Activated naive CD8-positive, alpha-beta T cell treated with anti-CD3 and anti-CD28 coated beads, Interleukin-2, amount 10 ng/mL, durations not matched to agents 7 days and 5 days (primary cell): ENCODE measurements at places on chromosomes 12 and 14. TPM values are rescaled to one million over a fixed set of nuclear protein-coding genes. Genes with fewer than 3 reads are reported as not detected.
A peak's percentile ranks its signal among the peaks of the same experiment; 100 is the strongest.

DNA sequence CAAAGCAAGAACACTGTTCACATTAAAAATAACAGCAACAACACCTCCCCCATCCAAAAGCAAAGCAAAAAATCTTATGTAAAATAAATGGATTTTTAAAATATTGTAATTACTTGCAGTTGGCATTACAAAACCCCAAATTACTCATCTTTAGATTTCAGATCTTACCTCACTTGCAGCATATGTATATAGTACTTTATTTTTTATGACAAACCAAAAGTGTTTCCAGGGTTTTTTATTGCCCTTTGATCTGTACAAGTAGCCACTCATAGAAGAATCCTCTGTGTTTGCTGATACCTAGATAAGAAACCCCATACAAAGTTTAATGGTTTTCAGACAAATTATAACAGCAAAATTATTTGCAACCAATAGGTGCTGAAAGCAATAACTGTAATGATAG lies 12.2 kb upstream of the NR2C1 start:
- DNase-seq: no peak

- no peak for DNase-seq
These were observed 48.7 kb downstream of the PLEKHG3 start for GRCh38 chr14:64752909-64753308.

Gene ADSS1
- 2.4 TPM for total RNA-seq

- no peak for DNase-seq
These were observed 4.5 kb upstream of the DHRS7 start for GRCh38 chr14:60169722-60170121.

Gene CMTM5
- total RNA-seq: not detected

- no peak for DNase-seq
These were observed 1048.5 kb downstream of the GALC start for GRCh38 chr14:86944434-86944833.

GRCh38 chr14:90518069-90518940 lies 121.5 kb downstream of the CALM1 start:
- no peak for DNase-seq

- DNase-seq: no peak
These were observed at the start of gene CLEC6A for GRCh38 chr12:8455727-8456360. Gene CLEC6A (plus strand): TSS chr12:8455962. CDS start chr12:8456112, 150 bp downstream.

Gene GNS
- 32.0 TPM for total RNA-seq

DNA sequence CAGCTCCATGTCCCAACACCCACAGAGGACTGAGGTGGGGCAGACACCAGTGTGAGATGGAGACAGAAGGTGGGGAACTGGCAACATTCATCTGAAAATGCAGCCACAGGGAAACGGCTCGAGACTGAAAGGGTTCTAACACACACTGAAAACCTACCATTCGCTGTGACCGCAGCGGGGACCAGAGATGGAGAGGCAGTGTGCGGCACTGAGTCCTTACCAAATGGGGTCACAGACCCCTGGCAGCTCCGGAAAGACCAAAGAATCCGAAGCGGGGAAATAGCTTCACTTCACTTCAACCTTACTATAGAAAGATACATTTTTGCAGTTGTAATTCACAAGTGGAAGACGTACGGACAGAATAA lies 9.6 kb downstream of the BAG5 start:
- DNase-seq: no peak

DNA sequence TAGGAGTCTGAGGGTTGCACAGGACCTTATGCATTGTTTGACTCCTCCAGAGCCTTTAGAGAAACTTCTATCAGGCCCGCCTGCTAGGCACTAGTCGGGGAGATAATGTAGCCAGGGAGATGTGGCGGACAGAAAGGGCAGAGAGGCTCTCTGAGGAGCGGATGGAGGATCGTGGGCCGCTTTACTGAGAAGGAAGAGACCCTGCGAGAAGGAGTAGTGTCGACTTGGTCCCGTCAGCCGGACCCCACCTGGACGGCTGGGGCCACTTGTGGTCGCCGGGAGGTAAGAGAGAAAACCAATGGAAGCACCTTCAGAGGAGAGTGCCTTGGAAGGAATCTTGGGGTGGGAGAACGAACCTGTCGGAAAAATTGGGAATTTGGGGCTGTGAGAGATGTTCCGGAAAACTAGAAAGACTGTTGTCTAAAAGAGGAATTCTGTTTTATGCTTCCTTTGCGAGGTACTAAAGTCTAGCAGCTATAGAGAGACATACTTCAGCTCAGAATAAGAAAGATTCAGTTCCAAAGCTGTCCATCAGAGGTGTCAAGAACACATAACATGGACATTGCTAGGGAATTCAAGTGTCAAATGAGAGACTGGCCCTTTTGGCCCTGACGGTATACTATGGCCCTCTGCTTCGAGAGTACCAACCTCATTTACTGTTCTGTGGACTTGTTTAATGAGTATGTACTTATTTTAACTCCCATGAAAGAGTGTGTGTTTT lies 660 bp upstream of the MCRS1 start:
- no peak for DNase-seq

- no peak for DNase-seq
These were observed 60.9 kb upstream of the TMEM263 start for GRCh38 chr12:106894774-106895173.

DNA sequence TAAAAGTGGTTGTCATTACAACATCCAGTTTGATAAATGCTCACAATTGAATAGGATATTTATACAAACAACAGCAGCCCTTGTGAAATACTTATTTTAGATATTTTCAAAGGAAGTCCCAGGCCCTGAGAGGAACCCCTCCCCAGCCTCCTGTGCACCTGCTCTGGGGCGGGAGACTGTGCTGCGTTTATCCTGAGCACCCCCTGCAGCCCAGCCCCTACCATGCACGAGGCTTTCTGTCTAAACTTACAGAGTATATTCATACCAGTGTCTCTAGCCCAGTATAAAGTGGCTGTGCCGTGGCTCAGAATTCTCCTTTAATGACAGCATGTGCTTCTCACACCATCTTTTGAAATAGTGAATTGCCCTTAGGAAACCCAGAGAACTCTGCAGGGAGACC lies 1084.3 kb downstream of the TMEM121 start:
- no peak for DNase-seq

DNA sequence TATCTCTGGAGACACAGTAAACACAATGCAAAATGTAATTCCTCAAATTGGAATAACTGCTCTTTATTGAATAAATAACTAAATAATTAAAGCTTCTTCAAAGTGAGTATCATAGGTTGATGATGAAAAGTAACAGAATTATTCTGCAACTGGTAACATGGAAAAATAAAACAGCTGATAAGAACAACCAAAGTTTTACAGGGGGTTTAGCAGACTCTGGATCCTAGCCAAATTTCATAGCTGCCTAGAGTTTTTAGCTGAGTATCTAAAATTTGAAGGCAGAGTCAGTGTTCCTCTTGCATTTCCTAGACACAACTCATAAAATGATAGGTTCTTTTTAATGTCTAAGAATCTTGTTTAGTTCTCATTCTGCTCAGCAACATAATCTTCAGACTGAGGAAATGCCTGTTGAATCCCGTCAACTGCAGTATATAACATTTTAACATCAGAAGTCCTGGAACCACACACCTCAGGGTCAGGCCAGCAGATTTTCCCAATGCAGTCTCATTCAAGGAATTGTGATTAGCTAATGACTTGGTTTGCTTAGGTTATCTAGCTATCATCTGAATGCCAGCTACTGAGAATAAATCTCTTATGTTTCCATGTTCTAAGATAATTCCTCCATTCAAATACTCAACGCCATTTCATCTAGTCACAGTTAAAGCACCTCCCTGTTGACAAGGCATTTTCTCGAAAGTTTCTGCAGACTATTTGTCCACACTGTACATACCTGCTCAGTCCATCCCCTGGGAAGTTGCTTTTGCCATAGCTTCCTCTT lies 411.6 kb downstream of the BCAT1 start:
- DNase-seq: no peak

GRCh38 chr12:29566441-29566840 lies 69.0 kb upstream of the OVCH1 start:
- no peak for DNase-seq

GRCh38 chr12:5965950-5966383 lies 20.9 kb upstream of the ANO2 start:
- peak; percentile 54 for DNase-seq

DNA sequence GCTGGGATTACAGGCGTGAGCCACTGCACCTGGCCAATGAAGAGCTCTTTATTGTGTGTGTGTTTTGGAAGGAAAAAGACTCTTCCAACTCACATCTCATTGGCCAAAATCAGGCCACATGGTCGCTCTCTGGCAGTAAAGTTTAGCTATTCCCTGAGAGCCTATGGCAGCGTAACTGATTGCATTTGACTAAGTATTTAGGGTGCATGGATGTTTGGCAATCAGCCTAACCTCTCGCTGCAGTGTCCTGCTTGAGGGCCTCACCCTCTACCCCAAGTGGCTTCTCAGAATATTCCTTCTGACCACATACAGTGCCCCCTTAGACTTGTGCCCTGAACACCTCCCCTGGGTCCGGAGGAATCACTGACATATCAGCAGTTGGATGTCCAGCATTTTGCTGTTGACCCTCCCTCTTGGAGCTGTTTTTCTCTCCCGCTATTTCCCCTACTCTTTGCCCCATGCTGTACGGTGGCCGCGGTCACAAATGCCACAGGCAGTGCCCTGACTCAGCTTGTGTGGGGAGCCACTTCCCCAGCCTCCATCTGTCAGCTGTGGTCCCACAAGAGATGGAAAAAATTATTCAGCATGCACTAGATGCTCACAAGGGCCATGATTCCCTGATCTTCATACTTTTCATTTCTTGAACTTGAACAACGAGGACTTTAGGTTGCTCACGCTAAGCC lies 9.5 kb downstream of the PHETA1 start:
- DNase-seq: peak; percentile 48

DNA sequence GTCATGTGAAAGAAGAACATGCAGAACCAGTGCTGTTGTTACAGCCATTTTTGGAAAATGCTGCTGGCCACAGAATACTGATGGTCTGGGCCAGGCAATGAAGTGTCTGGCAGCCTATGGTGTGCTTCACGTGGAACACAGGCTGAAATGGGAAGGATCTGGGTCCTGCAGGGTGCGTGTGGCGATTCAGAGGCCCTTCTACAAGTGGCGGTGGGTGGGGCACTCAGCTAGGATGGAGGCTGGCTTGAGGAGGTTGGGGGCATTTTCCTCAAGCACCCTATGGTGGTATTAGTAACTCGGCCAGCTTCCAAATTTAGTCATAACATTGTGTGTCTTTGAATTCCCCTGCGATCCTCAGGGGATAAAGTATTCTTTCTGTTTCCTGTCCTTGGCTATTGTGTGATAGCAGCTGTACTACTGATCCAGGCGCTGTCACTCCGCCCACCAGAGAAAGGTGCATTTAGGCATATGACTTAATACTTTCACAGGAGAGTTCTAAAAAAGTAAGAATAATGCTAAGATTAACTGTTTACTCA lies 9.2 kb upstream of the RAD52 start:
- DNase-seq: no peak

Gene RFLNA
- total RNA-seq: not detected

Gene SERPINA10
- total RNA-seq: not detected

DNA sequence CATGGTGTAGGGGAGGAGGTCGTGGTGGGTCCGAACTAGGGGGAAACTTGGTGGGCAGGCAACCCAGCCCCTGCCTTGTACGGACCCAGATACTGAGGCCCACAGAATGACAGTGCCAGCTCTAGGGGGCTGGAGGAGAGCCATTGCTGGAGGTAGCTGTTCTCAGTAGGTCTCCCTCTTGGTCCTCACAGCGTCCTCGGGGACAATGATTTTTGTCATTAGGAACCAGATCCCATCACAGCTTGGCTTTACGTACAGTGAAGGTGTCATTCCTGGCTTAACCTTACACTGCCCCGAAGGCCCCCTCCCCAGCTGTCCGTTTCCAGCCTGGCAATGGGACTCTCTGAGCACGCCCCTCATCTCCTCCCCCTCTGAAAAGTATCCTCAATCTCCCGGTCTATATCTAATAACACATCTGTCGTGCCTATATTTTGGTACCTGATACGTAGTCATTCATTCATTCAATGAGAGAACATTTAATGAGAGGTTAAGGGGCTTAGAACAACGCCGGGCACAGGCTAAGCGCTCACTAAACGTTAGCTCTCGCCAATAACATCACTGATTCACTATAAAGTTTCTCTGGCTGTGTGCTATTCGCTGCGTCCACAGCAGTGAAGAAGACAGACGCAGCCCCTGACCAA lies 597 bp upstream of the DYNC1H1 start:
- no peak for DNase-seq

GRCh38 chr14:64880221-64881121 lies 764 bp upstream of the SPTB start:
- DNase-seq: peak; percentile 76

GRCh38 chr12:114687802-114688201 lies 3.8 kb upstream of the TBX3 start:
- no peak for DNase-seq

- DNase-seq: no peak
These were observed 4.1 kb upstream of the KRT84 start for GRCh38 chr12:52389313-52390207.

GRCh38 chr14:101442451-101442850 lies 118.8 kb upstream of the DIO3 start:
- peak; percentile 76 for DNase-seq

Gene ADIPOR2
- total RNA-seq: 51.3 TPM

- DNase-seq: no peak
These were observed 5.1 kb upstream of the TCL1B start for GRCh38 chr14:95681153-95681552.
